Stimulated activated CD8-positive, alpha-beta memory T cell treated with anti-CD3 and anti-CD28 coated beads, Interleukin-7, amount 100 ng/mL, for 1 hour (primary cell): ENCODE measurements at places on chromosomes 3 and 15.

- DNase-seq = no peak
These were observed 251.3 kb upstream of the HES1 start for GRCh38 chr3:193884652-193885051.

DNA sequence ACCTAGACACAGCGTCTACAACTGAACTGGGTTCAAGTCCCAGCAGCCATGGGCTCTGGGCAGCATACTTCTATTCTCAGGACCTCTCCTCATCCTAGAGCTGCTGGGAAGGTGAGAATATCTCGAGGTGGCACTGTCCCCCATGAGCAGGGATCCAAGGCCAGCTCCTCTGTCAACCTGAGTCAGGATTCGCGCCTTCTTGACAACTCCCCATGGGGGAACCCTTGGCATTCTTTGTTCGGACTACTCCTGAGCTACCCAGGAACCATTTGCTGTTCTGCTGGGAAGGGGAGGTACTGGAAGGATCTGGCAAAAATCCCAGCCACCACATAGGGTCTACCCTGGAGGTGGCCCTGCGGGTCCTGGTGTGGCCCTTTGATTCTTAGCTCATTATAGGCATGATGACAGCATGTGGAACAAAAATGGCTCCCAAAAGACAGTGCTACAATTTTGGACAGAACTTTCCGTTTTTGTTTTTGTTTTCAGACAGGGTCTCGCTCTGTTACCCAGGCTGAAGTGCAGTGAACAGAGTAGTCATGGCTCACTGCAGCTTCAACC is 22.3 kb downstream of the PLXNB1 start:
- no peak for DNase-seq

- DNase-seq = no peak
These were observed 1.1 kb downstream of the STAC start for GRCh38 chr3:36381311-36381956.

- DNase-seq = peak; percentile 93
These were observed at the start of gene DPP8 for GRCh38 chr15:65516997-65517865. TSS of gene DPP8 (minus strand) at chr15:65517689. CDS start at chr15:65512553, 5,136 bp downstream.

DNA sequence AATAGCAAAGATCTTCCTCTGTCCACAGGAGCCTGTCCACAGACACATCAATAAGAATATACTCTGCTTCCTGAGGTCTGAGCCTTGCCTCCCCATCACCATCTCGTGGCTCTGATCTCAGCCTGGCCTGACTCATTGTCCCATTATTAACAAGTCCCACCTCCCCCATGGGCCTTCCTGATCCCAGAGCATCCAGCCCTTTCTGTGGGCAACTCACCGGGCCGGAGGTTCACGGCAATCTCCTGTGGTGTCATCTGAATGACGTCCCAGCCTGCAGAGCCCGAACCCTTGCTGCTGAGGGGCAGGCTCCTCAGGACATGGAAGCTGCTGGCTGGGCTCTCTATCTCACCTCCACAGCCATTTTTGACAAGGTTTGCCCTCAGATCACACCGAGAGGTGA is 28.1 kb downstream of the ITGB5 start:
- no peak for DNase-seq

DNA sequence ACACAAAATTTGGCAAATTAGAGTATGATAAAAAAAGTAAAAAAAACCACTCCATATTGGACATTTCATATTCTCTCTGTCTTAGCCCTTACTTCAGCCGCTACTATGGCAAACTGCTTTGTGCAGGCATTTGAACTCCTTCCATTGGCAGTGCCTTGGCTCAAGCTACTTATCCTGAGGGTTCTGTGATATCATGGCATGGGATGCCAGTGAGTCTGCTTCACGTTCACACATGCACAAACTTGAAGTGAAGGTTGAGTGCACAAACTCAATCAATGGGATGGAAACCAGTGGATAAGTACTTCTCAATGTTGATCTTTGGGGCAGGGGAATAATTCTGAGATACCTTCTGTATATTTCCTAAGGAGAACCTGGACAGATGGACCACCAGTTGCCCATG is 117.2 kb downstream of the IL20RB start:
- no peak for DNase-seq

DNA sequence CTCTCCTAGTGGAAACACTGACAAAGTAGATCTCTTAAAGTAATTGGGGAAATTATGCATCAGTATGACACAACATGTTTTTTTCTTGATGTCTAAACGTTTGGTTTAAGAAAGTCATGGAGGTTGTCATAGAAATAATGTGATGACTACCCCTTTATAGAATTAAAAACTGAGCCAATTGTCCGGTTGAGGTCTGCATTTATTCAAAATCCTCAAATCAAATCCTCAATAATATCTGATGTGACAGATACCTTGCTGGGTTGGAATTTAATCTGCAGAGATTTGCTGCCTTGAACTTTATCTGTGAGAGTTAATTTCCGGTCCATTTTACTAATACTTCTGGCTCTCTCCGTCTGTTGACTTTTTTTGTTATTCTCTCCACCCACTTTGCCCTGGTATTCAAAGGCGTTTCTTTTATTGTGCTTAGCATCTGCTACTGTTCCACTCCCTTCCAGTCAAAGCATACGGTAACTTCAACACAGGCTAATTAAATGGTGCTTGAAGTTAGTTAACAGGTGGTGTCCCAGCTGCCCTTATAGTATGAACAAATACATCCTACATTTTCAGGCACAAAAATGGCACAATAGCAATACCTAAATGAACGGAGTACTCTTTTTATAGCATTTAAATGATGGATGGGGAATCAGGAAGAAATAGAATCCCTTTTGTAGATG is 628.3 kb downstream of the ROBO1 start:
- no peak for DNase-seq

DNA sequence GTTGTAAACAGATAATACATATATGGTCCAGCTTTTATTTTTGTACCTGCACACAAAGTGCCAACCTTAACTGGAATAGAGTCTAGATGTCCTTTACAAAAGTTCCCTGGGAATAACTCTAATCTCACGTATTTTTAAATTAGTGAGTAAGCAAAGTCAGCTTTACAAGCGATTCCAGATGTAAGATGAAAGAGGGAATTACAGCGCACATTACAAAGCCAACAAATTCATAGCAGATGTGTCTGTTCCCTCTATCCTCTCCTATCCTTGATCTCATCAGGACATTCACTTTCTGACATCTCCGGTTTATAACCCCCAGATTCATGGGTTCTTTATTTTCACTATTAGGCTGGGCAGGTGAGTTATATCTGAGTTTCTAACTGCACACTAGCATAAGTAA is 406.8 kb upstream of the ZNF385D start:
- DNase-seq = no peak

- no peak for DNase-seq
These were observed 10.3 kb downstream of the RTP1 start for GRCh38 chr3:187207624-187208023.

DNA sequence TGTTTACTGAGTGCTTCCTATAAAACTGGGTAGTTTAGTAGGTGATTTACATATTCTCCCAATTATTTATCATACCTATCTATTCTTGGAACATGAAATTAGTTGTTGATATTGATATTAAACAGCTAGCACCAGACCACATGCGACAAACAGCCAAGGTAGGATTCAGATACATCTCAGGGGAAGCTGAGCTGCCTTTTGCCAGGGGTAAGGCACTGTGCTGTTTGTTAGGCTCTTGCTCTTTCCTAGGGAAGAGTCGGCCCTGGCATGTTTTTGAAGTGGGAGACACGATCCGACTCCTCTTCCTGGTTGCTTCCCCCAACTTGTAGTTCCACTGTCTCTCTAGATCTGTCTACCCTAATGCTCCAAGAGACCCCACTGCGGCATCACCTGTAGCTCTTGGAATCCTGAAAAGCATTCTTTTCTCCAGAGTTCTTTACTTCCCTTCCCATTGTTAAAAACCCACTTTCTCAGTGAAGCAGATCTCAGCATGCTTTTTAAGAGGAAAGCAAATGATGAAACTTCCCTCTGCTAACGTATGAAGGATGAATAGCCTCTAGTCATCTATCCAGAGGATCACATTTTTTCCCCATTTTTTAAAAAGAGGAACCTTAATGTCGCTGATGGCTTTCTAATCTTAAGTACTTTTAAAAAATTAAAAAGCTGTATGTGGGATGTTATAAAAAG is 138.4 kb downstream of the GHSR start:
- DNase-seq = no peak

GRCh38 chr15:63402498-63403253 is 21.0 kb upstream of the CA12 start:
- no peak for DNase-seq

- no peak for DNase-seq
These were observed 4.3 kb upstream of the COPG1 start for GRCh38 chr3:129245141-129245540.

GRCh38 chr3:143525408-143525807 is 322.9 kb downstream of the SLC9A9 start:
- no peak for DNase-seq
